ENCODE measurements at places on chromosomes 7 and 10.
A peak's percentile ranks its signal among the peaks of the same experiment; 100 is the strongest.

GRCh38 chr7:27994639-27995038 lies 186.0 kb downstream of the JAZF1 start:
- DNase-seq: no peak
- no peaks in the 10 kb centered on the region for H3K4me1 ChIP-seq
- no peaks in the 10 kb centered on the region for H3K36me3 ChIP-seq
- H3K4me3 ChIP-seq: no peak overlapping the region
- H3K27me3 ChIP-seq: no peaks in the 10 kb centered on the region

- H3K36me3 ChIP-seq: peaks cover 19% of the 10 kb centered on the region
- no peak for DNase-seq
- no peak overlapping the region for H3K4me3 ChIP-seq
- H3K27ac ChIP-seq: no peak overlapping the region
These were observed 81.4 kb downstream of the NRBF2 start for GRCh38 chr10:63214571-63214970.

- H3K36me3 ChIP-seq: no peaks in the 10 kb centered on the region
- H3K4me3 ChIP-seq: no peak overlapping the region
- no peaks in the 10 kb centered on the region for H3K4me1 ChIP-seq
- no peaks in the 10 kb centered on the region for H3K27me3 ChIP-seq
These were observed 160.5 kb downstream of the TNS3 start for GRCh38 chr7:47421456-47421855.

GRCh38 chr10:27104919-27105318 lies 4.6 kb upstream of the ANKRD26 start:
- H3K4me1 ChIP-seq: no peaks in the 10 kb centered on the region
- no peak overlapping the region for H3K4me3 ChIP-seq
- no peaks in the 10 kb centered on the region for H3K27me3 ChIP-seq
- DNase-seq: no peak
- H3K36me3 ChIP-seq: no peaks in the 10 kb centered on the region

DNA sequence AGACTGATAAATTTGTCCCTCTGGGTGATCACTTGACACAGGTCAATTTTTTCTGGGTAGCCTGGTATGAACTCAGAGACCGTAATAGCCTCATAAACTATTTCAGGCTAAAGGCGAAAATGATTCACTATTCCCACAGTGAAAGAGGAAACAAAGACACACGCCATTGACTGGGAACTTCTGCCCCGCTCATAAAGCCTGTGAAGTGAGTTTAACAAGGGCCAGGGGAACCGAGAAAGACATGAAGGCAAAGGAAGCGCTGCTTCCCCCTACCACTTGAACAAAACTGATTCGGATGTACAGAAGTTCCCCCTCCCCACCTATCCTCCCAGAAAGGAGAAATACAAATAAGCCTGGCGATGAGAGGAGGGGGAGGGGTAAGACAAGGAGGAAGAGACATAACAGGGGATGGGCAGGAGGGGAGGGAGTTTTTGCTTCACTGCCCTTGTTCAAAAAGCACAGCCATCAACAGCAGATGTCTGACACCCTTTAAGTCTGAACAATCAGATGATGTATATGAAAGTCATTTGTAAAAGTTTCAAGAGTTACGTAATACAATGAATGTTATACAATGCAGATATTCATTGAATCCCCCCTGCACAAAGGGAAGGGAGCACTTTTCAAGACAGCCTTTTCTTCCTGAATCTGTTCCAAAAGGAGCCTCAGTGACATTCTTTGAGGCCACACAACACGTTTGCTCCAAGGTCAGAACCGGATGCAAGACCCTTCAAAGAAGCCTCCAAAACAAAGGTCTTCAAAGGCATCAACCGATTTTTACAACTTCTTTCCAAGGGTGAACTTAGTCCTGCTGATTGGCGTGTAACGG lies 734 bp downstream of the ABCB4 start:
- H3K4me1 ChIP-seq: 0 out of 2 replicates have a peak, but pooled peaks cover 1% of the 10 kb centered on the region
- H3K4me3 ChIP-seq: peak overlapping the region; percentile 34
- no peak for DNase-seq
- H3K27ac ChIP-seq: no peak overlapping the region
- no peaks in the 10 kb centered on the region for H3K36me3 ChIP-seq

GRCh38 chr10:76088980-76089379 lies 657.6 kb downstream of the LRMDA start:
- no peaks in the 10 kb centered on the region for H3K36me3 ChIP-seq
- H3K4me3 ChIP-seq: no peak overlapping the region
- no peaks in the 10 kb centered on the region for H3K27me3 ChIP-seq
- H3K4me1 ChIP-seq: no peaks in the 10 kb centered on the region

- no peaks in the 10 kb centered on the region for H3K36me3 ChIP-seq
- no peak overlapping the region for H3K27ac ChIP-seq
- no peak for DNase-seq
- no peaks in the 10 kb centered on the region for H3K4me1 ChIP-seq
- H3K4me3 ChIP-seq: no peak overlapping the region
- H3K27me3 ChIP-seq: no peaks in the 10 kb centered on the region
These were observed 124.3 kb downstream of the ADCY1 start for GRCh38 chr7:45698303-45699014.

DNA sequence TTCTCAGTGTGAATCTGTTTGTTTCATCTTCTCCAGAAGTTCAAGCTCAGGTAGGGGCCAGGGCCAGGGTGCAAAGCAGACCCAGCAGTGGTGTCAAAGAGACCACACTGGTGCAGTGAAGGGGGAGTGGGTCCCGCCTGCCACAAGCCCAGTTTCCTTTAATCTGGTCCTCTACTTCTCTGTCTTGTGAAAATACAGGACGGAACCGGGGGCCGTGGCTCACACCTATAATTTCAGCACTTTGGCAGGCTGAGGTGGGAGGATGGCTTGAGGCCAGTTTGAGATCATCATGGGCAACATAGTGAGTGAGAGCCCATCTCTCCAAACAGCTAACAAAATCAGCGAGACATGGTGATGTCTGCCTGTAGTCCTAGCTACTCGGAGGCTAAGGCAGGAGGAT lies 109.0 kb downstream of the SLIT1 start:
- peaks cover 6% of the 10 kb centered on the region for H3K4me1 ChIP-seq
- no peaks in the 10 kb centered on the region for H3K36me3 ChIP-seq
- no peak for DNase-seq

DNA sequence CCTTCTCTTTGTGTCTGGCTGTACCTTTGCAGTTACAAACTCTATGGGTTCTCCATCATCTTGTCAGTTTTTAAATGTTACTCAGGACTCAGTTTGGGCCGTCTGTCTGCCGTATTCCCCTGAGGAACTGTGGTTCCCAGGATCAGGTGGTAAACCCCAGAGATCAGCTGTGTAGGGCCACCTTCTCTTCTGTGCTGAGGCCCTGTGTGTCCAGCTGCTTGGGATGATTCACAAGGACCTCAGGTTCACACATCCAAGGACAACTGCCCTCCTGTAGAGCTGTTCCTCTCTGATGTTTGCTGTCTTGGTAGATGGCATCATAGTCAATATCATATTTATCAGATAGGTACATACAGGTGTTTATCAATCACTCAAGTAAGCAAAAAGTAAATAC lies 24.5 kb downstream of the CUL1 start:
- no peaks in the 10 kb centered on the region for H3K27me3 ChIP-seq
- no peak for DNase-seq
- no peak overlapping the region for H3K4me3 ChIP-seq
- no peaks in the 10 kb centered on the region for H3K36me3 ChIP-seq
- H3K4me1 ChIP-seq: peaks cover 6% of the 10 kb centered on the region
- no peak overlapping the region for H3K27ac ChIP-seq

- H3K27me3 ChIP-seq: no peaks in the 10 kb centered on the region
- H3K4me1 ChIP-seq: no peaks in the 10 kb centered on the region
- H3K27ac ChIP-seq: no peak overlapping the region
- H3K4me3 ChIP-seq: no peak overlapping the region
- DNase-seq: peak; percentile 18
These were observed 24.9 kb upstream of the NPS start for GRCh38 chr10:127524229-127524628.

DNA sequence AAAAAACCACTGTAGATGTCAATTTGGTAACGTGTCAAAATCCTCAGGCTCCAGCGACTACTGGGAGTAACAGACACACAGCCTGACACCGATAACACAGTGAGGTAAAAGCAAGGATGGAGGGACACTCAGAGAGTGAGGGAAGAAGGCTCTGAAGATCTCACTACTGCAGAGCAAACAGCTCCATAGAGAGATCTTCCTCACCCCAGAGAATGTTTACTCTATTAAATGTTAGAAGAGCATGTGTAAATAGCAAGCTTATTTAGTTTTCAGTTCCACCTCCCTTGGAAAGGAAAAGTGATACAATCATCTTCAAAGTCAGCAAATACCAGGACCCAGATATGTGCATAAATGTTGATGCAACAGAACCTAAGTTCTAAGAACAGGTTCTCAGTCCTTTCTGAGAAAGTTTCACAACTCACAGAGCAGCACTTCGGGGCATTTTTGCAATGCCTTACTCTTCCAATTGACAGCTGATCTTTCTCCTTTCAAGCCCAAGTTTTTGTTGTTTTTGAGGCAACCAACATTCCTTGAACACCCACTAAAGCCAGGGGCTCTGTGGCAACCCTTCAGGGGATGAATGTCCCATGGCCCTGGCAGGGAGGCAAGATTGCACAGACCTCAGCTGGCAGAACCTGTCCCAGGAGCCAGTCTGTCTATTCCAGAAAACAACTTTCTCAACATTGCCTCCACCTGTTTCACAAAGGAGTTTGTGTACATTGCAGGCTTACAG lies 177.4 kb downstream of the SFMBT2 start:
- no peak overlapping the region for H3K4me3 ChIP-seq
- DNase-seq: no peak
- no peaks in the 10 kb centered on the region for H3K36me3 ChIP-seq
- no peaks in the 10 kb centered on the region for H3K27me3 ChIP-seq
- no peaks in the 10 kb centered on the region for H3K4me1 ChIP-seq

DNA sequence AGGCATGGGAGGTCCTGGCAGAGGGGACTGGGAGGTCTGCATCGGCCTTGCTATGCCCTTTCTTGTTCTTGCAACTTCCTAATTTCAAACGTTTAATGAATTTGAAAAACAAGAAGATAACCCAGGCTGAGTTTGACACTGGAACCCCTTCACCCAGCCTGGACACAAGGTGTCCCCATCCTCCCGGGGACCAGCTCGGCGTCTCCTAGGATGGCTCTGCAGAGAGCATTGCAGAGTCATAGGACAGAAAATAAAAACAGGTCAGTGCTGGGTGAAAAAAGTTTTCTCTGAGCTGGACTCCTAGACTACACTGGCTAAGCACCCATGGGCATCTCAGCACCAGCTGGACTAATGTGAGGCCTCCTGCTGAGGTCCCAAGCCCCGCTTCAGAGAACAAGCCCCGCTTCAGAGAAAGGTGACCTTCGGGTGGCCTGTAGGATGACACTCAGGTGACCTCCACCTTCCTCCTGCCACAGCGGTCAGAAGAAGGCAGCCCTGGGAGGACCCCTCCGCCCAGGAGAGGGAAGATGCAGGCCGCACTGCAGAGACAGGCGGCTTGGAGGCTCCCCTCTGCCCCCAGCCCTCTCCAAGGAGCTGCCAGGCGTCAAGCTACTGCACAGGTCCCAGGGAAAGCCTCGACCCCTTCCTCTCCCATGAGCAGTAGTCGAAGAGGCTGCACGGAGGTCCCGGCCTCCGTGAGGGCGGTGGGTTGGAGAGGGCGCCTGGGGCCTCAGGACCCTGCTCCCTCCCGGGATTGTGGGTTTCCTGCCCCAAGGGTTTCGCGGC lies 9.3 kb upstream of the UNCX start:
- DNase-seq: no peak
- no peak overlapping the region for H3K4me3 ChIP-seq
- H3K27me3 ChIP-seq: peaks cover 64% of the 10 kb centered on the region
- no peaks in the 10 kb centered on the region for H3K36me3 ChIP-seq
- no peak overlapping the region for H3K27ac ChIP-seq

DNA sequence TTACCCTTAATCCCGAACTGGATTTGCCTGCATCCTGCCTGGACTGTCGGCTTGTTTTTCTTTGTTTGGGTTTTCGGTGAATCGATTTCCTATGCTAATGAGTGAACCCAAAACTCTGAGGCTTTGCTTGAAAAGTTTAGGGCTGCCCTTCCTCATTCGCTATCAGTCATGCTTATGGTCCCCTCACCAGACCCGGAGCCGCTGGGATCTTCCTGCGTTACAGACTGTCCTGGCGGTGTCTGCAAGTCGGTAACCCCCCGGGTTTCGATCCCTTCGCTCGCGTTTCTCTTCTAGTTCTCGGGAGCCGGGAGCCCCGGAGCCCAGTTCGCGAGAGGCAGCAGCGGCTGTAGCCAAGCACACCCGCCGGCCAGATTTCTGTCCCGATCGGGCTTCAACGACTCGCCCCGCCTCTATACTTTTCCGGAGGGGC lies 2.2 kb downstream of the EMX2 start:
- H3K27me3 ChIP-seq: peaks cover 90% of the 10 kb centered on the region
- peaks cover 8% of the 10 kb centered on the region for H3K4me1 ChIP-seq
- H3K4me3 ChIP-seq: no peak overlapping the region
- no peak overlapping the region for H3K27ac ChIP-seq
- H3K36me3 ChIP-seq: no peaks in the 10 kb centered on the region
- no peak for DNase-seq

- DNase-seq: no peak
- no peaks in the 10 kb centered on the region for H3K36me3 ChIP-seq
- H3K27ac ChIP-seq: no peak overlapping the region
These were observed 199.9 kb upstream of the ZMIZ1 start for GRCh38 chr10:78868861-78869260.

- no peaks in the 10 kb centered on the region for H3K27me3 ChIP-seq
- no peaks in the 10 kb centered on the region for H3K4me1 ChIP-seq
- no peak overlapping the region for H3K27ac ChIP-seq
- no peaks in the 10 kb centered on the region for H3K36me3 ChIP-seq
- H3K4me3 ChIP-seq: no peak overlapping the region
- no peak for DNase-seq
These were observed 79.6 kb downstream of the LARP4B start for GRCh38 chr10:851901-852300.

DNA sequence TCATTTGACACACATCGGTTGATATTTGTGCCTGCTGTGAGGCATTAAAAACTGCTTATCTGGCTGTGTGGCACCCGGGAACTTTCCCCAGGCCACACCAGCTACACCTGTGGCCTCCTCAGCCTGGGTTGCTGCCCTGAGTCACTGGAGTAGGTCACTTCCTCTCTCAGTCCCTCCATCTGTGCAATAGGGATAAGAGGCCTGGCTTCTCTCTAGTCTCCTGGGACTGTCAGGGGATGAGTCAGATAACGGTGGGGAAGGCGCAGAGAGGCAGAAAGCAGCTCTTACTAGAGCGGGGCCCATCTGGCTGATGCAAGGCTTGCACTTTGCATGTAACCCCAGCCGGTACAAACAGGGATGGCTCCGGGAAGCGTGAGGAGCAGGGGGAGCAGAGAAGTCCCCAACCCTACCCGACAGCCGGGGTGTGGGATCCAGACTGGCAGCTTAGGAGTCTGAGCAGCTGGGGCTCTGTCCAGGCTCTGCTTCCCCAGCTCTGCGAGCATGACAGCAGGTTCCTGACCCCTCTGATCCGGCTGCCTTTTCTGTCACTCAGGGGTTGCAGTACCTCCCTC lies 34.0 kb downstream of the DNAJB12 start:
- peaks cover 5% of the 10 kb centered on the region for H3K4me1 ChIP-seq
- no peaks in the 10 kb centered on the region for H3K27me3 ChIP-seq
- H3K4me3 ChIP-seq: no peak overlapping the region
- no peaks in the 10 kb centered on the region for H3K36me3 ChIP-seq

Measured in iPS DF 6.9 (cell line).